T follicular helper cell (primary cell): ENCODE measurements at places on chromosomes 13 and 19.

GRCh38 chr13:77521595-77522367 is 13.7 kb upstream of the SCEL start:
- DNase-seq, result no peak

- no peak for DNase-seq
These were observed 34.4 kb downstream of the PEPD start for GRCh38 chr19:33486936-33487811.

DNA sequence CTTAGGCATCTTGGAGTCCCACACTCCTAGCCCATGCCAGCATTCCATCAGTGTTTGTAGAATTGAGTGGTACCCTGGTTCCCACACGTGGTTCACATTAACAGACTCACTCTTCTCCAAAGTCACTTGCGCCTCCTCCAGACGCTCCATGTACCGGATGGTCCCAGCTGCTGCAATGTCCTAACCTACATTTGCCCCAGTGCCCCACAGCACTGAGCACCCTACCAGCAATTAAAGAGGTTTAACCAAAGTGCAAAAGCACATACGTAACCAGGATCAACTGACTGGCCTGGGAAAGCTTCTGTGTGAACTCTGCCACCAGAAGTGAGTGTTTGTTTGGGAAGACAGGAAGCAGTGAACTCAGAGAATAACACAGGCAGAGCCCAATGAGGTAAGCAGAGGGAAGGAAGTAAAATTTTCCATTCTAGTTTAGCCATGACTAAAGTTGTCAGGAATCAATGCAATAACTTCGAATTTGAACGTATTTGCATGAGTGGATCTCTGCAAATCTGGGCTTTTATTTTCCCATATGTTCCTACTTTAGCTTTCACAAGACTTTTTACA is 7.3 kb upstream of the MEDAG start:
- DNase-seq, result no peak

DNA sequence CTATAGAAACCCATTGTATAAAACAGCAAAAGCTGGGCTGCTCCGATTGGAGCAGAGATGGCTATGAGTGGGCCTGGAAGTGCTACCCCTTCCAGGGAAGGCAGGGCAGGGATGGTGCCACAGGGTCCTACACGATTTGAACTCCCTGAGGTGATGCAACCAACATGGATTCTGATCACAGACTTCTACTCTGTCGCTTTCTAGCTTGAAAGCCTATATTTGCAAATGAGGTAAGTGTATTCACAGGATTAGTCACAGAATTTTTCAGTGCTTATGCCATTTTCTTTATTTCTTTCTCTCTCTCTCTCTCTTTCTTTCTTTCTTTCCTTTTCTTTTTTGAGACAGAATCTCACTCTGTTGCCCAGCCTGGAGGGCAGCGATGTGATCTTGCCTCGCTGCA is 179.0 kb downstream of the SPRY2 start:
- no peak for DNase-seq

DNA sequence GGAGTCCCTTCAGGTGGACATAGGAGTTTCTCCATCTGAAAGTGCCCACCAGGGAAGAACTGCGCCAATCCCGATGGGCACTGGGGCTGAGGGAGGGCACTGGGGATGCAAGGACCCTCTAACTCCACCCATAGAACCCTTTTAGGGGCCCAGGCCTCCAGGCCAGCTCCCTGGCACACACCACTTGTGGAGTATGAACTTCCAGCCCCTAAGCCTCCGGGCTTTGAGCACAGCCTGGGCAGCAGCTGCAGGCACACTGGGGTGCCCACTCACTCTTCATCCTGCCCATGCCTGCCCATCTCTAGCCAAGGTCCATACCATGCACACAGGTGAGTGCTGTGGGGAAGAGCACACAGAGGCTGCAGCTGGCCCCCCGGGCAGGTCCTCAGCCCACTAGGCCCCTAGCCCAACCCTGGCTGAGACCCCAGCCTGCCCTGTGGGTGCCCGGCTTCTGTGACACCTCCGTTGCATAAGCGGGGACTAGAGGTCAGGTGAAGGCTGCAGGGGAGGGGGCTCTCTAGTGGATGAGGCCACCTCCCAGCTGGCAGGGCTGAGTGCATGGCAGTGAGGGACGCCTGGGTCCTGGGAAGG is 14.6 kb upstream of the SLC7A10 start:
- DNase-seq, result no peak

DNA sequence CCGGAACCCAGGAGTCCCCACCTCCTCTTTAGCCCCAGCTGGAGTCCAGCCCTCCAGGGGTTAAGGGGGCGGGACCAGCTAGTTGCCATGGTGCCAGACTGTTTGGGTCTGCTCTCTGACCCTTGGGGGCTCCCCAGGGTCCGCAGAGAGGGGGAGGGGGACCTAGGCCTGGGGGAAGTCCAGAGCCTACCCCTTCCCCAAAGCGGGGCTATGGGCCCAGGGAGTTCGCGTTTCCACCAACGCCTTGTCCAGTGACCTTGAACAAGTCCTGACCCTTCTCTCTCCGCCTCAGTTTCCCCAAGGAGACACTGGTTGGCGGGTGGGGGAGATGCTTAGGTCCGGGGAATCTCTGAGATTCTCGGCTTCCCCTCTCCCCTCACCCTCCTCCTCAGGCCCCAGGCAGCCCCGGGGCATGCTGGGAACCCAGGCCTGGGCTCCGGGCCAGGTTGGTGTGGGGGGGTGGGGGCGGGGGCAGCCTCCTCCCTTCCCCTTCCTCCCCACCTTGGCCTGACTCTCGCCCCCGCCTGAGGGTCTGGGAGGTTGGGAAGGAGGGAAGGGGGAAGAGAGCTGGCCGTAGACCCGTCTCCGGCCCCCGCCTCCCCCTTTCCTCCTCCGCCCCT is 2.6 kb upstream of the SPACA6 start:
- peak; percentile 44 for DNase-seq

DNA sequence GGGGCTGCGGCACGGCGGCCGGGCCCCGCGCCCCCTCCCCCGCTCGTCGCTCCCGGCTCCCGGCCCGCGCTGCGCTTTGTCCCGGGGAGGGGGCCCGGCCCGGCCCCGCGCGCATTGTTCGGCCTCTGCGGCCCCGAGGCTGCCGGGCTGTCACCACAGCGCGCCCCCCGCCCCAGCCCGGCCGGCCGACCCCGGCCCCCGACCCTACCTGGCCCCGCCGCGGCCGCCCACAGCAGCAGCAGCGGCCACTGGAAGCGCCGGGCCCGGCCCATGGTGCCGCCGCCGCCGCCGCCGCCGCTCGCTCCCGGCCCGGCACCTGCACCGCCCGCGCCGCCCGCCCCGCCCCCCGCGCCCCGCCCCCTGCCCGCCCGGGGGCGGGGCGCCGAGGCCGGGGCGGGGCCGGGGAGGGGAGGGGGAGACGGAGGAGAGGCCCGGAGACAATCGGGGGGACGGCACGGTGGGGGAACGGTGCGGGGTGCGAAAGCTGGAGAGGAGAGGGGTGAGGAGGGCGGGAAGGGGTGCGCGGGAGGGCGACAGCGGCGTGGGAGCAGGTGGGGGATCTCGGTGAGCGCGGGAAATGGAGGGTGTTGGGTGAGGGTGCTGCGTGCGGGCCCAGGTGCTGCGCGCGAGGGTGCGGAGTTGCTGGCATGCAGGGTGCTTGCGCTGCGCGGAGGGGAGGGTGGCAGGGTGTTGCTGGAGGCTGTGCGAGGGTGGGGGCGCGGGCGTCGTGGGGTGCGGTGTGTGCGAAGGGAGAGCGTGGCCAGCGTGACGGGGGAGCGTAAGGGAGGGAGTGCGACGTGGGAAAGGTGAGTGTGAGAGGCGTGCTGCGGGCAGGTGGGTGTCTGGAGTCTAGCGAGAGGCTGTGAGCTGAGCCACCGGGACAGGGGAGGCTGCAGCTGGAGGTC is at the start of gene CADM4:
Gene CADM4, minus strand, starts transcription at position 332 of the 905 bp plus-strand sequence. Its CDS starts 60 bp downstream, at position 272.
- DNase-seq, result peak; percentile 36

DNA sequence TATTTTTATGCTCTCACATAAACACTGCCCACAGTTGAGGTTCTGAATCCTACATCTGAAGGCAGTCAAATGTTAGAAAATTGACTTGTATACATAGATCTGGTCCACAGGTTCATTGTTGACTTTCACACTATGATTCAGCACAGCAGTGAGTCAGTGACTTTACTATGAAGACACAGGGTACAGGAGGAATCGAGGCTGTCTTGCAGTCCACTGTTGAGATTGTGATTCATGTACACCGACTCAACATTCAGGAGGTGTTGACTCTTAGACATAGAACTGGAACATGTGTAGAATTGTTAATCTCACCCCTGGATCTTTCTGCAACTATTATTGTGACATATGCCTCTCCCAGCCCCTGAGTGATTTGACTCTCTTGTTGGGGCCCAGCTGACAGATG is 74.3 kb upstream of the ZNF43 start:
- no peak for DNase-seq

DNA sequence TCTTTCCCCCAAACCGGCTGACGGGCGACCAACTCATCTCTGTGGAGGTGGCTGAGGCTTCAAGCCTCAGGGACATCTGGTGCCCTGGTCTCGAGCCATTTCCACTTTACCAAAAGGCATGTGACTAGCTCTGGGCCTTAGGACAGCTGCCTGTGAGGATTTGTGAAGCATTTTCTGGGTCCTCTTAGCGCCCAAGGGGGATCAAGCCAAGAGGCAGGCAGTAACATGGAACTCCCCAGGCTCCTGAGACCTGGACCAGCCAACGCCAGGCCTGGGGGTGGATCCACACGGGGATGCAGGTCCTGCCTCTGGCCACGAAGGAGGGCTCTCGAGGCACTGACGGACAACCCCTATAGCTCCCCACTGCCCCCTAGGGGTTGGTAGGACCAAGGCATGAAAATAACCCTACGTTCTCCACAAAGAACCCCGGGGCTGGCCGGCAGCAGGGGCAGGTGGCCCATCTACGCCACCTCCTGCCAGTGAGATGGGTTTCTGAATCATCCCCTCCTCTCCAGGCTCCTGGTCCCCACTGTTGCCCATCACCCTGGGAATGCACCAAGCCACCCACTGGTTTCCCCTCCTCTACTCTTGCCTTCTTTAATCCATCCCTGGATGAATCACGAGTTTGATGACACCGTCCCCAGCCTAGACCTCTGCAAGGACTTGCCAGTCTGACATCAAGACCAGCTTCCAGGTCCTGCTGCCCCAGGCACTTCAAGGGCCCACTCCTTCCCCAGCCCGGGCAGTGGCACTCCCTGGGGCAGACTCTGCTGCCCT is 7.0 kb upstream of the MYDGF start:
- no peak for DNase-seq

GRCh38 chr19:6590827-6591319 is at the start of gene CD70:
Gene CD70 (minus strand): TSS chr19:6591150. CDS start chr19:6591002, 148 bp downstream.
- no peak for DNase-seq

DNA sequence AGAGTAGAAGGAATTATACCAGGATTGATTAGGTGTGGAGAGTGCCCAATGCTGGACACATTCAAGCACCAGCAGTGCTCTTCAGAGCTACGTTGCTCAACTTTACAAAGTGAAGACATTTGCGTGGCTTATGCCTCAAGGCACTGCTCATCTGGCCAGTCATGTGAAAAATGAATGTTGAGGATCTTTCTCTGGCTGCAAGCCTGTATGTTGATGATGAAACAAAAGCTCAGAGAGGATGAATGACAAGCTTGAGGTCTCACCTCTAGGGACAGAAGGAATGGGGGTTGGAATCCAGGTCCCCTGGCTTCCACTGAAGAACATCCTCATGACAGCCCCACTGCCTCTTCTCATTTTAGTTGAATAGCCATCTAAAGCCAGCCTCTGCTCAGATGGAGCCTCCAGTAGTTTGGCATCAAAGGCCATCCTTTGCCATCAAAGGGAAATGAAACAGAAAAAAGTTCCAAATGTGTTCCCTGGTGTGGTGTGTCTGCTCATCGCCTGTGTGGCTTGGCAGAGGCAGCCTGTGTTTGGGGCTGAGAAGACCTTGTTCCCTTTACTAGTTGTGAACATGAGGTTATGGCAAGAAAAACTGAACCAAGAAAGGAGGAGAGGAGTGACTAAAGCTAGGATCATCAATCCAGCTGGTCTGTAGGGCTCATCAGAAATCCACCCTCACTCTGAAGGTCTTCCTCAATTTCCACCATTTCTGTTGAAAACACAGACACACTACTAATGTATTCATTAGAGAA is 114.0 kb upstream of the KL start:
- DNase-seq, result no peak

- no peak for DNase-seq
These were observed 43.8 kb downstream of the DCT start for GRCh38 chr13:94435604-94436226.

DNA sequence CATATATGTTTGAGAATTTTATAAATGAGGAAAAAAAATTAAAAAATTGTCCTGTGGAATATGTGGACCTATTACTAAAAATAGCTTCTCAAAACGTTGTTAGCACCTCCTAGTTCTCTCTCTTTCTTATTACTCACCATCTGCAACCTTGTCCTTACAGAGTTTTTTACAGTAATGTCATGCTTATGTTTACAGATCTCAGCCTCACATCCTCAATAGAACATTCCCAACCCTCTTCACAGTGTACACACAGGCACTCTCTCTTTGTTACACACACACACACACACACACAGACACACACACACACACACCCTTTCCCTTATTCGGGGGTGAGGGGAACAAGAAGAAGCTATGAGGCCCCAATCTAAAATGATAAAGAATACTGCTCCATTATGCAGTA is 197.7 kb downstream of the SLITRK6 start:
- DNase-seq, result no peak

- DNase-seq, result no peak
These were observed 24.2 kb downstream of the RASA3 start for GRCh38 chr13:114108141-114108761.

GRCh38 chr19:46192992-46193650 is 36.4 kb upstream of the IGFL1 start:
- no peak for DNase-seq

DNA sequence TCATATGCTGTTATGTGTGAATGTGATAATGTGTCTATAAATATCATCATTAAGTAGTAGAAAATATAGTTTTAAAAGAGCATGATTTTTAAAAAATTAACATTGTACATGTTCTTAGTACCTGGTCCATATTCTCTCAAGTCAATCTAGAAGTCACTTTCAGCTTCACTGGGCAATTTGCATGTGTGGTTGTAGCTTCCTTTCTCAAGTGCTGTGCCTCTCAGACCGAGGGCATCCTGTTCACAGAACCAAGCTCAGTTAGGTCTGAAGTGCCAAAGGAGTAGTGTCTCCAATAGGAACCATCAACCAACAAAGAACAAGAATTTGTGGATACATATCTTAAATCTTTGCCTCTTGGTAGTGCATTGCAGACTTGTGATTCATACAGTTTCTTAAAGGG is 541.8 kb upstream of the SLC10A2 start:
- no peak for DNase-seq

- DNase-seq, result no peak
These were observed 490.8 kb downstream of the FOXO1 start for GRCh38 chr13:40175639-40176038.

DNA sequence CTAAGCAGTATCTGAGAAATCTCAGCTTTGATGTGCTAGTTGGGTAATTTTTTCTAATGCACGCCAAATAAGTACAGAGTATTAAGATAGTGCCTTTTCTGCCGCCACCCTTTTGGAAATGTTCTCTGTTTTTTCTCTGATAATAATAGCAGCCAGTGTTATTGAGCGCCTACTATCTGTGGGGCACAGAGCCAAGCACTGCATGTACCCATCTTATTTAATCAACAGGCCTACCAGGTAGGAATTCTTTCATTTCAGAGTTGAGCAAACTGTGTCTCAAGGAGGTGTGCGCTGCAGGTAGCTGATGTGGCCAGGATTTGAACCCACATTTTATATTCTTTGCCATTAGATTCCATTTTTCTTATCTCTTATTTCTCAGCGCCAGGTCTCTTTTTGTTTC is 1.4 kb downstream of the EPN1 start:
- no peak for DNase-seq
